Fibroblast of upper back skin (primary cell): ENCODE measurements at places on chromosomes 2 and 18.

DNA sequence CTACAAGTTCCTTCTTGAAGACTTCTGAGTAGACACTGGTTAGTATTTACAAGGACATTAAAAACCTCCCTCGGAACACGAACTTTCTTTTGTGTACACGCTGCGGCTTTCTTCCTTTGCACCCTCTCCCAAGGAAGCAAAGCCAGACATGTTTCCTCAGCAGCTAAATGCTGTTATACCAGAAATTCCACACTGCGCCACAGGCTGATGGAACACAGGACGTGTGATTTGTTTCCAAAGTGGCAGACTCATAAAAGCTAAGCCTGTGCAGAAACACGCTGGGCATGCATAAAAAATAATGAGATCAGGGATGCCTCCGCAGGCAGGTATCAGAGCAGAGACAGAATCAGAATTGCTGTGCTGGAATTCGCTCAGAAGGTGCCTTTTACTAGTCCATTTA lies 73.0 kb upstream of the RGPD5 start:
- no peak for DNase-seq

- no peak for DNase-seq
These were observed 12.2 kb downstream of the BIN1 start for GRCh38 chr2:127094509-127095366.

GRCh38 chr2:153944800-153945199 lies 73.1 kb downstream of the GALNT13 start:
- DNase-seq = no peak

DNA sequence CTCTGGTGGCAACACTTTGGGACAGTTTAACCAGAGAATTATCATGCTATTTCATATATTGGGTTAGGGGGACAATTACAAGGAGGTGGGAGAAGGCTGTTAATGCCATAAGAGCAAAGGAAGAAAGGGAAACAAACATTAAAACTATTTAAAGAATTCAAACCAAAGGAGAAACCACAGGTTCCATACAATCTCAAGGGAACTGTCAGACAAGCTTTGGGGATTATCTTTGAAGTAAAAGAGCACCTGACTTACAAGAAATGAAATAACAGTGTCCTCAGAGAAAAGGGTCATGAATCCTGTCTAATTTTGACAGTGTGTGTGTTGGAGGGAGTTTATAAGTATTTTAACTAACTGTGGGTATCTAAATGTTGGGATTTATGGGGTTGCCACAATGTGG lies 44.4 kb downstream of the CERS6 start:
- peak; percentile 53 for DNase-seq

GRCh38 chr2:211045025-211045424 lies 488.6 kb downstream of the CPS1 start:
- no peak for DNase-seq

DNA sequence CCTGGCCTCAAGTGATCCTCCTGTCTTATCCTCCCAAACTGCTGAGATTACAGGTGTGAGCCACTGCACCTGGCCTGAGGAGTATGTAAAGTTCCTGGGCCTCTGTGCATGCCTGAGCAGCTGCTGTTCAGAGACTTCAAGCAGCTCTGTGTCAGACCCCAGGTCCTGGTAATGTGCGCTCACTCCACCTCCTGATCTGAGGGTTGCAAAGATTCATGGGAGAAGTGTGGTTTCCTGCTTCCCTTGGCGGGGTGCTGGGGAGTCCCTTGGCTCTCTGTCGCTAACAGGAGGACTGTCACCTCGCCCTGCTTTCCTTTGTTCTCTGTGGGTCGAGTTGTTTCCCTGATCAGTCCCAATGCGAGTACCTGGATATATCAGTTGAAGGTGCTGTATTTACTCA lies 8.6 kb upstream of the IL36A start:
- no peak for DNase-seq

- no peak for DNase-seq
These were observed 33.7 kb upstream of the CCBE1 start for GRCh38 chr18:59730896-59731295.

- no peak for DNase-seq
These were observed 43.7 kb downstream of the AGAP1 start for GRCh38 chr2:235537587-235537986.

GRCh38 chr2:64586883-64587481 lies 62.9 kb downstream of the AFTPH start:
- peak; percentile 65 for DNase-seq

GRCh38 chr2:24929230-24929629 lies 9.2 kb upstream of the ADCY3 start:
- DNase-seq = no peak

GRCh38 chr2:20674974-20675679 lies 8.2 kb downstream of the GDF7 start:
- peak; percentile 77 for DNase-seq

GRCh38 chr2:13474538-13474937 lies 757.8 kb downstream of the TRIB2 start:
- no peak for DNase-seq

DNA sequence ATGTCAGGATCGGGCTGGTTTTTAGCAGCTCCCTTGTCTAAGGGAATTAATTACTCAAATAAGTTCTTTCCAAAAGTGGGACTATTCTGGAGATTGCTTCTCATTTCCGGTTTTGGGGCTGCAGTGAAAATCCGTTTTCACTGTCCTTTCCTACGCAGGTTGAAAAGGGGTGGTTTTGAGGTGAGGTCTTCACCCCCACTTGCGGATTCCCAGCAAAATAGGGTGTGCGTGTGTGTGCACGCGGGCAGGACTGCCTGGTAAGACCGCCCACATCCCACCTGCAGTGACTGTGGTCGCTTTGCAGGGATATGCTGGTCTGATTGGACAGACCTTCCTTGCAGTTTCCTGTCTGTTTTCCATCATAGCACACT lies 472 bp upstream of the PLEKHM3 start:
- DNase-seq = no peak

DNA sequence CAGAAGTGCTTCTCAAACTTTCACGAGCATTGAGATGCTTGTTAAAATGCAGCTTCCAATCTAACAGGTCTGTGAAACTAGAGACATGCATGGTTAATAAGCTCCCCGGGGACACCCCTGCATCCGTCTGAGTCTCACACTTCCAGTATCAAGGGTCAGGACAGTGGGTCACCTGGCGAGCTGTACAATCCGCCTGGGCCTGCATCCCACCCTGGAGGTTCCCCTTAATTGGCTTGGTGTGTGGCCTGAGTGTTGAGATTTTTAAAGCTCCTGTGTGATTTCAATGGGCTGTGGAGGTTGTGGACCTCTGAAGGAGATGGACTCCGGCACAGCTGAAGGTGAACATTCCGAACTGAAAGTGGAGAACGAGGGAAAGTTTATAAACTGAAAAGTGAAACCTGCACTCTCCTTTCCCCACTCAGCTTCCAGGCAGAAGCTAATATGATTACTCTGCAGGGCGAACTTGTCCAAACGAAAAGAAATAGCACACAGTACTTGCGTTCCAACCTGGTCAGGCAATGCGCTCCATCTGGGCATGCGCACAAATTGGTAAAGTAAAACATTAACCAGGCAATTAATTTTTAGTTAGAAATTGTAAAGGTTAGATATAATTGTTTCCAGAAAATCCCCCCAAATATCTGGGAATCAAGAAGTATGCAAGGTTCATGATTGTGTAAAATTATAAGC lies 191.7 kb upstream of the ALKAL2 start:
- no peak for DNase-seq

- no peak for DNase-seq
These were observed at the start of gene PPM1B for GRCh38 chr2:44168681-44169154. PPM1B (plus strand) TSS chr2:44168875; CDS start chr2:44201200, 32,325 bp downstream.

DNA sequence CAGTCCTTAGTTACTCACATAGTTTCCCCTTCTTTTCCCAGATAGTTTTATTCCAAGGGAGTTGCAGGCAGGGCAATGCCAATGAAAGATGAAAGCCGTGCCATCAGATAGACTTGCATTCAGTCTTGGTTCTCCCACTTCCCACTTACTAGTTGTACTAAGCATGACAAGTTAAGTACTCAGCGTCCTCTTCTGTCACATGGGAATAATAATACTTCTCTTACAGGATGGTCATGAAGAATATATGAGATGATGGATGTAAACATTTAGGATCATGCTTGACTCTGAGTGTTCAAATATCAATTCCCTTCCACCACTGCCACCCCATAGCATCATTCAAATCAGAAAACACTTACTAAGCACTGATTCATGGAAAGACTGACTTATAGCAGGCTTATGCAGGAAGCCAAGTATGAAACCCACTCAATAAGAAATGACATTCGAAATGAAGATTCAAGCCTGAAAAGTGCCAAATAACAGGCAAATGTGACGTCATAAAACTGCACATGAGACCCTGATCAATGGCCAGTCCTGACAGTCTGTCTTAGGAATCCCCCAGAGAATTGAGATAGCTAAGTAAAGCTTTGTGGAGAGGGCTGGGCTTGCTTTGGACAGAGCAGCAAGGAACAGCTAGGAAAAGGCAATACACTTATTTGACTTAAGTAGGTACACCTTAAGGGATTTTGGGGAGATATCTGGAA lies 11.1 kb upstream of the EVA1A start:
- no peak for DNase-seq

- no peak for DNase-seq
These were observed 335.2 kb upstream of the TNP1 start for GRCh38 chr2:217195016-217195415.

DNA sequence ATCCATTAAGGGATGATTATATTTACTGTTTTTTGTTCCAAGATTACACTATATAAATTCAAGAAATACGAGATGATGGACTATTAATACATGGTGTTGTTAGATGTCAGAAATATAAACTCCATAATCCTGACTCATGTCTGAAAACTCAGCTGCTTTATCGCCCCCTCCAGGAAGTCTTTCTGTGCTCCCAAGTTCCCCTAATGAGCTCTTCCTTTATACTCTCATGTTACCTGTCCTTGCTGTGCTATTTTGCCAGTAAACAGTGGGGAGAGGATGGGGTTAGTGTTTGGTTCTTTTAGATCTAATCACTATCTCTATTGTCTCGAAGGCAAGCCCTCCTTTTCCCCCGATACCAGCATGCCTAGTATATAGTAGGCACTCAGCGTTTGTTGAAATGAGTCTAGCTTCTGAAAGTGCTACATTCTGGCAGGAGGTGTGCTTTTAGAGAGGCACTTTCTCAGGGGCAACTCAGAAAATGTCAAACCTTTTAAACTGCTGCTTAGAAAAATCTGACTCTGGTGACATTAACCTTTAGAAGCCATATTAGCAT lies 21.4 kb upstream of the BARD1 start:
- peak; percentile 17 for DNase-seq
